ENCODE measurements at places on chromosomes 5 and 9. TPM values are rescaled to one million over a fixed set of nuclear protein-coding genes. Genes with fewer than 3 reads are reported as not detected.

- ATAC-seq: peak; percentile 94
Measured at GRCh38 chr5:134555890-134556311, 30.4 kb downstream of the JADE2 start.

DNA sequence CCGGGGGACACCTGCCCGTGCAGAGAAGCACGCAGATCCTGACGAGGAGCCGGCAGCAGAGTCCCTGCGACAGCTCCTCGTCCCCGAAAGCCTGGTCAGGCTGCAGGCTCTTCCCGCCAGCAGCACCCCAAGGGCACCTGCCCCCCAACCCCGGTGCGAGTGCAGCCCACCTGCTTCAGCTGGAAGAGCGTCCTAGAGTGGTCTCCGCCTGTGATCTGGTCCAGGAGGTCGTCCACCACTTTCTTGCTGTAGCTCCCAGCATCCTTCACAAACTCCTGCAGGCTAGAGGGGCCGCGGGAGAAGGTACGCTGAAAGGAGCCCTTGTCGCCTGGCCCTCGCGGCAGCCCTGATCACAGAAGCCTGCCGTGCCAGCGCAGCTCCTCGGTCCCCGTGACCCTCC, 16.7 kb downstream of the BRD9 start:
- no peak for ATAC-seq

DNA sequence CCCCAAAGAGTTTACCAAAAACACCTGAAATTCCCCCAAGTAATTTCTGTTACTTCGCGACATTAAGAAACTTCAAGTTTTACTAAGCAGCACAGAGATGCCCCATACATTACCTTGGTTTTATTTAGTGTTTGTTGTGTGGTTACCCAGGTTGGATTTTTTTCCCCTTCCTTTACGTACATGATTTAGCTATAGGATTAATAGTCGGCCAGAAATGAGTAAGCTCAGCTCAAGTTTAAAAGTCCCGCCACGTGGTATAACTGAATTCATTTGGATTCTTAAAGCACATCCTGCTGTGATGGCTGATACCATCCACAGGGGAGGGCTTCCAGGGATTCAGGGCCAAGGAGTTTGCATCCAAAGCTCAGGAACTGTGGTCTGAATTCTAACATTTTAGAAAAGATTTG, 75.9 kb downstream of the DAP start:
- ATAC-seq: peak; percentile 68

- ATAC-seq: no peak
Measured at GRCh38 chr5:157913575-157913974, 54.6 kb upstream of the CLINT1 start.

DNA sequence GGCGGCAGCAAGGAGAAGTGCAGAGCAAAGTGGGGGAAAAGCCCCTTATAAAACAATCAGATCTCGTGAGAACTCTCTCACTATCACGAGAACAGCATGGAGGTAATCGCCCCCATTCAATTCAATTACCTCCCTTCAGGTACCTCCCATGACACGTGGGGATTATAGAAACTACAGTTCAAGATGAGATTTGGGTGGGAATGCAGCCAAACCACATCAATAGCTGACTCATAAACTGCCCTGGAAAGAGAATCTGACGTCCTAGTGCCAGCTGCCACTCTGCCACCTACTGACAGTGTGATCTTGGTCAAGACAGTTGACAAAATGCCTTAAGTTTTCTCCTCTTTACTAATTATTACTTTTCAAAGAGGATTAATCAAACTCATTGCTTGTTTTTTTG, 128.3 kb downstream of the GPBP1 start:
- peak; percentile 57 for ATAC-seq

DNA sequence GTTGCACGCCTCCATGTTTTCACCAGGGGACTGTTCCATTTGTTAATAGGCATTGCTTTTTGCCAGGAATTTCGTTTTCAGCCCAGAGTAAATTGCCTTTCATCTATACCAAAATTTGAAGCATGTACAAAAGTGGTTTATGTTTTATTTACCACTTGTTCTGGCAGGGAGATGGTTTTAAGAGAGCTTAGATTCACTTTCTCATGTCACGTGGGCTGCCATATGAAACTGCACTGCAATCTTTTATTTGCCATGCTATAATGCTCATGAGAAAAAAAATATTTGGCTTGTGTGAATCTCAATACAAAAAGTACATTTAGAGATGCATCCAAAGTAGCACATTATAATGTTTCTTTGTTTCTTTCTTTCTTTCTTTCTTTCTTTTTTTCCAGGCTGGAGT, 284.1 kb upstream of the GRIA1 start:
- no peak for ATAC-seq

Gene KCNV2
- total RNA-seq: not detected

Gene NKD2
- total RNA-seq: 1.2 TPM

Gene MXD3
- total RNA-seq: 21.9 TPM

Gene KIF3A
- 13.9 TPM for total RNA-seq

Gene LPCAT1
- 62.7 TPM for total RNA-seq
